ENCODE measurements at places on chromosomes 4 and X. TPM values are rescaled to one million over a fixed set of nuclear protein-coding genes. Genes with fewer than 3 reads are reported as not detected.

The TMEM31 gene
- polyA plus RNA-seq, result not detected

The ZMAT1 gene
- polyA plus RNA-seq, result 7.1 TPM

The TNIP3 gene
- polyA plus RNA-seq, result not detected

The MGAT4D gene
- polyA plus RNA-seq, result not detected

The HPGDS gene
- polyA plus RNA-seq, result 0.26 TPM

The CEP135 gene
- 1.4 TPM for polyA plus RNA-seq

The S100G gene
- not detected for polyA plus RNA-seq

DNA sequence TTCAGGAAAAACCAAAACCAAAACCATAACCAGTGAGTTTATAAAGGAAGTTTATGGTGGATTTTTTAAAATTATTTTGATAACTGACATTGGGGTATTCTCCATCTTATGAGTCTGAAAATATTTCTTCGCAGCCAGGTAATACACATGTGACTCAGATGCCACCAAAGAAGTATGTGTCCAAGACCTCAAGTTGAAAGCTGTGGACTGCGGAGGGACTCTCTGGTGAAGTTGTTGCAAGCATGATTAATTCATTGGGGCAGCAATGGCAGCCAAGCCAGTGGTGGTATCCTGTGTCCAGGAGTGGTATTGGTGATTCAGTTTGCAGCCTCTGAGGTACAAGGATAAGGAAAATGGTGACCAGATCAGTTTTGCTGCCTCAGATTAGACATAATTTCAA lies 14.0 kb upstream of the ADH5 start:
- DNase-seq, result no peak

- no peak for DNase-seq
Measured at GRCh38 chr4:86556791-86557415, 37.2 kb upstream of the PTPN13 start.

GRCh38 chr4:159035570-159035969 lies 67.3 kb upstream of the RAPGEF2 start:
- DNase-seq, result no peak

GRCh38 chrX:10971176-10971575 lies 140.0 kb upstream of the HCCS start:
- no peak for DNase-seq

DNA sequence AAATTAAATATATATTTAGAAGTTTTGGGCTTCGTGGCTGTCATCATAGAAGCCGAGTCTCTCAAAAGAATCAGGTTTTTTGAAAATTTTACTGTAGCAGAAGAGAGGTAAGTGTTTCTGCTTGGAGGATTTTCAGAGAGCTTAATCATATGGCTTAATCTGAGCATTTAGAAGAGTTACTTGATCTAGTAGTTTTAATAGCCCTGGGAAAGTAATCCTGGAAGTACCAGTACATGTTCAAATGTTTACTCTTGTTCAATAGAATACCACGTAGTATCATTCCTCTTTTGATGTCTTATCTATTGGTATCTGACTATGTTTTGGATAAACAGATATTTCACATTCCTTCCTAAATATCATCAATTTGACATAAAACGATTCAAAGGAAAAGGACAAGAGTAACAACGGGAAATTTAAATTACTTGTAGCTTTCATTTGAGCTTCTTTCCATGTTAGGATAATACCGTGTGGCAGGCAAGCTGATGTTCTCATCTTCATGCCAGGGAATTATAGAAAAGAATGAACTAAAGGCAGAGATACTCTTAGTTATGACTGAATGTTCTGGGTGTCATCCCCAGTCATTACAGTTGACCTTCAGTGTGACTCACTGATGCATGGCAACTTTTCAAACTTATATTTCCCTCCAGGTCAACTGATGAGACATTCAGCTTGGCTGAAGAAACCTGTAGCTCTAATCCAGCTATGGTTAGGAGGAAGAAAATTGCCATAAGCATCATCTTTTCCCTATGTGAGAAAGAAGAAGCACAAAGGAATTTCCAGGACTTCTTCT lies 89.8 kb downstream of the FNIP2 start:
- DNase-seq, result no peak

DNA sequence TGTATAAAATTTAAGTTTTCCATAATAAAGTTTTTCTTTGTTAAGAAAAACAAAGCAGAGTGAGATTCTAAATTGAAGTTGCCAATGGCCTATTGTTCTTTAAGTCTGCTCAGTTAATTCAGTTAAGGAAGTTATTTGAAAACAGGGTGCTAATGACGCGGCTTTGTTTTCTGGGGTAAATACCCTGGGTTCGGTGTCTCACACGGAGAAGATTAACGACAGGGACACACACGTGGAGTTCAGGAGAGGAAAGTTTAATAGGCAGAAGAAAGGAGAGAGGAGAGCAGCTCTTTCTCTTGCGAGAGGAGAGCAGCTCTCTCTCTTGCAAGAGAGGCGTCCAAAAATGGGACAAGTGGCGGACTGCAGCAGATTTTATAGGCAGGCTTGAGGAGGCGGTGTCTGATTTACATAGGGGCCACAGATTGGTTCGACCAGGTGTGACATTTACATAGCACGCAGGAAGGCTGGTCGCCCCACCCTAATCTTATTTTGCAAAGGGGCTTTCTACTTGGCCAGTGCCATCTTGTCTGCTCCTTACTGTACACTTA lies 9.6 kb downstream of the CA5B start:
- DNase-seq, result no peak

GRCh38 chr4:14152834-14153519 lies 525.5 kb upstream of the BOD1L1 start:
- no peak for DNase-seq

DNA sequence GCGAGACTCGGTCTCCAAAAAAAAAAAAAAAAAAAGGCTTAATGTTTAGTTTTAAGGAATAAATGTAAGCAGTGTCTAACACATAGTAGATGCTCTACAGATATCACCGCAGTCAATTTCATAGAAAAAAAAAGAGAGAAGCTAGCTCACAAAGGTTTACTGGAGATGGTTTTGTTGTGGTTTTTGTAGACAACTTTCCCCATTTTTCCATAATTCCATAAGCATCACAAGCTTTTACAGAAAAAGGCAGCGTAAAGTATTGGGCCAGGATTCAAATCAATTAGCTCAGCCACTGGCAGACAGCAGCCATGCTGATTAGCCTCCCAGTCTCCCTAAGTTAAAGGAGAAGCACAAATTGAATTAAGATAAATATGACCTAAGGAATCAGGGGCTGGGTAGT lies 1.5 kb downstream of the GRSF1 start:
- no peak for DNase-seq

DNA sequence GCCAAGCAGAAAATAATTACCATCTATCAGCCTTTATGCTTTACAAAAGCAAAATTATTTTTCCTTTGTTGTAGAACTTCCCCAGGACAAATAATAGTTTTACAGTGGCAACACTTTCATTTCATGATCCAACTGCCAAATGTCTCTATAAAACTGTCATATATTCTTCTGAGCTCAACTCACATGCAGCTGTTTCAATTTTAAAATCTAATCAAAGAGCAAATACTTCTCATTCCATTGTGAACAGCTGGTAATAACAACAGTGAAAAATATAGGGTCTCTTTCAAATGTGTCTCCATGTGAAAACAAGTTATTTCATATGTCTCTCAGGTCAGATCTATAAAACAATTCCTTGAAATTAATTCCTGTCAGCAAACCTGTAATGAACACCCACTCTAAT lies 270.6 kb upstream of the SLC7A11 start:
- DNase-seq, result no peak

Measured in heart left ventricle (tissue), 16 donors.